Myocyte (in vitro differentiated cells): ENCODE measurements at places on chromosomes 3 and 15. TPM values are rescaled to one million over a fixed set of nuclear protein-coding genes. Genes with fewer than 3 reads are reported as not detected.

Gene ANKRD34C
- 0.05 and 0.21 TPM in 2 replicates for total RNA-seq

Gene SLC22A14
- 0.78 and 0.83 TPM in 2 replicates for total RNA-seq

DNA sequence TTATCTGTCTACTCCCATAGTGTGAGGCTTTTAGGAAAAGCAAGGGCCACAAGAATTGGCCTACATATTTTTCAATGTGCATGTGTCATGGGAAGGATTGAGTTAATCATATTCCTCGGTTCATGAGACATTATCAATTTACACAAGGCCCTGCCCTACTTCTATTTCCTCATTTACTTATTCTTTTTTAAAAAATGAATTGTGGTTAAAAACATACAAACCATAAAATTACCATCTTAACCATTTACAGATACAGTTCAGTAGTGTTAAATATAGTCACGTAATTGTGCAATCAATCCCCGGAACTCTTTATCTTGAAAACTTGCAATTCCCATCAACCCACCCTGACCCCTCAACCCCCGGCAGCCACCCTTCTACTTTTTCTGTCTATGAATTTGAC, 284.0 kb upstream of the GADL1 start:
- DNase-seq = no peak

- no peak for DNase-seq
These were observed 46.9 kb upstream of the SLC24A5 start for GRCh38 chr15:48073881-48074280.
